ENCODE measurements at places on chromosomes 11 and 22.

DNA sequence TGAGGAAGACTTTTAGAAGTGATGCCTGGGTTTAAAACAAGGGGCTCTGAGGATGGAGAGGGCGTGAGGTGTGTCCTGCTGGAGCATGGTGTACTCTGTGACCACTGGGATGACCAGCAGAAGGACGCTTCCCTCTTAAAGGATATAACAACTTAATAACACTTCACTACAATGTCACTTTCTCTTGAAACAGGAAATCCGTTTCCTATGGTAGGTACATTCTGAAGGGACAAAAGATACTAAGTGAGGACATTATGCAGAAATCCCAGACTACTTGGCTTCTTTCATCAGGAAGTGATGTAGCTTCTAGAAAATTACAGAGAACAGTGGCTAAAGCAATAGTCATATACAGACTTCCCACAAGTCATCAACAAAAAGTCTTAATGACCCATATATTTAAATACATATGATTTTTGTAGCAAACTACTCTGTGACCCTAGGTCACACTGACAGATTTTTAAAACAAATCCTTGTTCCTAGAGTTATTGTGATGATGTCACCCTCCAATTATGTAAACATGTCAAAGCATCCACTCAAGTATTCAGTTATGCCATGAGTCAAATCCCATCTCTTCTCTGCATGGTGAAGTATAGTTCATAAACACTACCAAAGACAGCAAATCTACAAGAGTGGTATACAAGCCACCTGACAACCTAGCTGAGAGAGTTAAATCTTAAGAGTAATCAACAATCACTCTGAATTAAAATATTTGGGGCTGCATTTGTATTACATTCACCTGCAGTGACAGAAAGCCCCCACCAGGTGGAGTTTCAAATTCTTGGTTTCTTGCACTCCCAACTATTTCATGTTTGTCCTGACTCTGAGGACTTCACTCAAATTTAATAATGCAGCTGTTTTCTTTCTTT, 32.8 kb downstream of the PITPNB start:
- DNase-seq = no peak

DNA sequence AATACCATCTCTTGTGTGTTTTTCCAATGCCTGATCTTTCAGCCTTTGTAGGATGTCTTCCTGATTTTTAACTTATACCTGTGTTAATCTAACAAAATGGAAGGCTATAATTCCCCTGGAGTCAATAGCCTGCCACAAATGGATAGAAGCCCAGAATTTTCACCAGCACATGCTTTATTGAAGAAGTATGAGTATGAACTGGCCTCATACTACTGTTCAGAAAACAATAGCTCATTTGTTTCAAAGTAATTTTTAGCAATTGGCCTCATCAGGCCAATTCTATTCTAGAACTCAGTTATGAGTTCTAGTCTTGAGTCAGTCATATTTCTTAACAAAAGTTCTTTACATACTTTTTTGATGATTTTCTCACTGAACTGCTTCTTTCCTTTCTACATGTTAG, 40.6 kb upstream of the SLC37A2 start:
- no peak for DNase-seq

GRCh38 chr11:107999759-108000455, 8.8 kb upstream of the CUL5 start:
- no peak for DNase-seq

- no peak for DNase-seq
Observed at GRCh38 chr11:102986815-102987214, 31.3 kb upstream of the MMP13 start.

GRCh38 chr11:90204832-90205646, 17.8 kb downstream of the CHORDC1 start:
- no peak for DNase-seq

- DNase-seq = no peak
Observed at GRCh38 chr11:115493905-115494304, 10.3 kb downstream of the CADM1 start.

DNA sequence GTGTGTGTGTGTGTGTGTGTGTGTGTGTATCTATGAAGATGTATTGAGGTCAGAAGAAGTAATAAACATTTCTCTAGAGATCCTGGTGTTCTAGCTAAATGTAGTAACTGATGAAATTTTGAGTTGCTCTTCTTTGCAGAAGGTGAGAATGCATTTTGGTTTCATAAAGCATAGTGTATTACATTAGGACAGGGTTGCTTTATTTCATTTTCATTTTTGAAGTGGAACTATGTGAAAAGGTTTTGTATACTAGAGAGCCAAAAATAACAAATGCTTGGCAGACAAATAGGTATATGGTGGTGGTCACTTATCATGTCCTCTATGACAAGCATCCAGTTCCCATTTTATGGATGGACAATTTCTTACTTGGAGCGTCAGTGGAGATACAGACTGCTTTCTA, 99.0 kb downstream of the CASP12 start:
- no peak for DNase-seq

GRCh38 chr11:93605642-93606041, 55.8 kb upstream of the CEP295 start:
- no peak for DNase-seq

DNA sequence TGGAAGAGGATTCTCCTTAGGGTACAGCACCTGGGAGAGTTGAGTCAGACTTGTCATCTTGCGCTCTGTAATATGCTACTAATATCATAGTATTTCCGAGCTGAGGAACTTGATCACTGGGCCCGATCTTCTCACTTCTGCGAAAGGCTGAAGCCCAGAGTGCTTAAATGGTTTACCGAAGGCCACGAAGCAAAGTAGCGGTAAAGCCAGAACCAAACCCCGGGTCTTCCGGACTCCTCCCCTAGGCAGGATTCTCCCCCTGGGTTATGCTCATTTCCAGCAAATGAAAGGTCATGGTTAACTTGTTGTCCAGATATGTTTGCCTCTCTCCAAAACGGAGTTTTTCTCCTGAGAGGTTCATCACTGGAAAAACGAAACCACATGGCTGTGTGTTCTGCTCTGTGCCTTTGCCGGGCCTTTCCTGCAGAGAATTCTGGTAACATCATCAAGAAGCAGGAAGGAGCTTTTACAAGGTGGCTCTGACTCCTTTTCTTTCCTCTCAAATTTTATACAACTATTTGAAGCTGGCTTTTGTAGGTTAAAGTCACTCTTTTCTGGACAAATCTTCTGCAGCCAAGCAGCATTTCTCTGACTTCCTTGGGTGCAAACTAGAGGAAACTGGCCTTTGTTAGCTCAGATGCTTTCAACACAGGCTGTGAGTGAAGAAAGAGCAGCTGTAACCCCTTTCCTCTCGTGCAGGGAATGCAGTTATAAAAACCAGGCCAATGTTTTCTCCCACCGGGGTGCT, 35.5 kb downstream of the UBASH3B start:
- DNase-seq = no peak

DNA sequence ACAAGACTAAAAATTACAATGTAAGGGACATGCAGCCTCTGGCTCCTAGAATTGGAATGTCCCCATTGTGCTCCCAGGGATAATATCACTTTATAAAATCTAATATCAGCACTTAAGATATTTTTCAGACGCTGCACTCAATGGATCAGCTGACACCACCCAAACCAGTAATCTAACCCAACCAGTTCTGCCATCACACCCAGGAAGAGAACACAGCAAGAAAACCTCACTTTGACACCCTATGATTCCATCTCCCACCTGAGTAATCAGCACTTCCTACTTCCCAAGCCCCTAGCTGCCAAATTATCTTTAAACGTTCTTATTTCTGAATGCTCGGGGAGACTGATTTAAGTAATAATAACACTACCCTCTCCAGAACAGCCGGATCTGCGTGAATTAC, 2.6 kb downstream of the CASP4 start:
- DNase-seq = no peak

GRCh38 chr22:38424525-38425080, 30.4 kb downstream of the KCNJ4 start:
- DNase-seq = no peak

GRCh38 chr11:130603335-130603906, 155.0 kb downstream of the ADAMTS15 start:
- no peak for DNase-seq

DNA sequence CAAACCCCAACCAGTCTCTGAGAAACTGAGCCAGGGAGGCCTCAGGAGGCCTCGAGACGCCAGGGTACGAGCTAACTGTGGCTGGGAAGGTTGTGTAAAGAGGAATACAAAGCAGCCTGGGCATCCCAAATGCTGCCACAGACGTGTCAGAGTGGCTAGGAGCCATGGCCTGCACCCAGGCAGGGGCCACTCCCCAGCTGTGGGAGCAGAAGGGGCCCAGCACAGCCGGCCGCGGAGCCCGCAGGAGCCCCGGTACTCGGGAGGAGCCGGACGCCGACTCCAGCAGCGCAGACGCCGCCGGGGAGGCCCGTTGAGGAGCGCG, 349.8 kb upstream of the B3GAT1 start:
- no peak for DNase-seq

- no peak for DNase-seq
Observed at GRCh38 chr11:112971195-112971594, 10.0 kb downstream of the NCAM1 start.

GRCh38 chr11:128244871-128245270, 342.5 kb downstream of the ETS1 start:
- DNase-seq = no peak

- DNase-seq = no peak
Observed at GRCh38 chr22:20221421-20222340, 46.4 kb downstream of the RTN4R start.

GRCh38 chr22:36936362-36937116, 23.1 kb downstream of the CSF2RB start:
- no peak for DNase-seq

- no peak for DNase-seq
Observed at GRCh38 chr11:94873916-94874540, 99.3 kb downstream of the CWC15 start.

DNA sequence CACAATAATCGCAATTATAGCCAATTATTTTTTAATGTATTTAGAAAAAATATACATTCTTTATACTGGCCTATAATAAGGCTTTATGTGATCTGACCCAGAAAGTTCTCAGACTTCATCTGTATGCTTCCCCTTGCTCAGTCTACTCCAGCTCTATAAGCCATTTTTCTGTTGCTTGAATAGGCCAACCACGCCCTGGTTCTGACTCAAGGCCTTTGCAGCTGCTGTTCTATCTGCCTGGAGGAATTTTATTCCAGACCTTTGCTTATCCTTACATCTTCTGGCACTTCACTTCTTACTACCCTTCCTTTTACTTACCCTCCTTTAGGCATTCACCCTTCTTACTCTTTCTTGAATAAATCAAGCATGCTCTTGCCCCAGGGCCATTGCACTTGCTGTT, 54.9 kb upstream of the PDE3B start:
- DNase-seq = no peak

DNA sequence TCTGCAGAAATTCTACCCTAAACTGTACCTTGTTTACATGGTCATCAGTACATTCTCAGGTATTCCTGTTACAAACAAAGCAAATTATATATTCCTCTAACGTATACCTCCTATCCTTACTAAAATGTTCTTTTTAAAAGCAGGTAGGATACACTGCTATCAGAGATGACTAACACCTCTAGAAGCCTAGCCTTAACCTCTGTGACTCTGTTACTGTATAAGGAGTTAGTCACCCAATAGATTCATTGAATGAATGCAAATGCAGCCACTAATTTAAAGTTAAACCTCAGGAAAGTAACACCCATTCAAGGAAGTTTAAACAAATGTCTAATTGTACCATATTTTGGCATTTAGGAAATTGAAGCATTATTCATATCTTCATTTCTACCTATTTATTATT, 82.2 kb downstream of the FCHSD2 start:
- no peak for DNase-seq

GRCh38 chr22:36326178-36327161, 61.3 kb downstream of the MYH9 start:
- no peak for DNase-seq

GRCh38 chr11:119589001-119589400, 140.0 kb downstream of the NECTIN1 start:
- DNase-seq = no peak

- DNase-seq = no peak
Observed at GRCh38 chr11:6360183-6360582, 30.1 kb upstream of the SMPD1 start.

- no peak for DNase-seq
Observed at GRCh38 chr11:131446590-131447275, 76.3 kb downstream of the NTM start.

GRCh38 chr11:118136801-118137200, 15.8 kb downstream of the SCN4B start:
- DNase-seq = no peak

DNA sequence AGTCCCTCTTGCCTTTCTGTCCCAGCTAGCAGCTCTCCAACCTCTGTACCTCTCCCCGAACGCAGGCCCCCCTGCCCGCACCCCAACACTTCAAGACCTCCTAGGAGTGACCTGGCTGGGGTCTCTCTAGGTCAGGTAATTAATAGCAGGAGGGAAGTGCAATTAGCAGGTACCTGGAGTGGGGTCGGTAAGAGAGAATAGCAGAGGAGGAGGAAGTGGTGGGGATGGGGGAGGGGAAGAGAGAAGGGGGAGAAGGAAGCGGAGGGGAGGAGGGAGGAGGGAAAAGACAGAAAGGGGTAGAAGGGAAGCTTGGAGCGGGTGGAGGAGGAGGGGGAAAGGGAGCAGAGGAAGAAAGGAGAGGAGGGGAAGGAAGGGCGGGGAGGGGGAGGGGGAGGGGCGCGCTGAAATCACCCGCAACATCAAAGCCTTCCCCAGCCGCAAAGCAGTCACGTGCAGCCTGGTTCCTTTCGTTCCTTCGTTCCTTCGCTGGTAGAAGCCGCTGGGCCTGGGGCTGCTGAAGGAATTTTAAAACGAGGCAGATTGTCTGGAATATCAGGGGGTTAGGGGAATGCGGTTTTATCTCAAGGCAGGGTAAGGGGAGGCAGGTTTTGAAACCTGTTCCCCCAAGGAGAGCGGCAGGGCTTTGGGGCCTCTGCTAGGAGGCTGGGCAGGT, 29.3 kb upstream of the TCF20 start:
- peak; percentile 22 for DNase-seq

GRCh38 chr22:38175206-38176118, 6.2 kb downstream of the PLA2G6 start:
- no peak for DNase-seq

GRCh38 chr11:1779034-1779805, 15.5 kb upstream of the CTSD start:
- no peak for DNase-seq

DNA sequence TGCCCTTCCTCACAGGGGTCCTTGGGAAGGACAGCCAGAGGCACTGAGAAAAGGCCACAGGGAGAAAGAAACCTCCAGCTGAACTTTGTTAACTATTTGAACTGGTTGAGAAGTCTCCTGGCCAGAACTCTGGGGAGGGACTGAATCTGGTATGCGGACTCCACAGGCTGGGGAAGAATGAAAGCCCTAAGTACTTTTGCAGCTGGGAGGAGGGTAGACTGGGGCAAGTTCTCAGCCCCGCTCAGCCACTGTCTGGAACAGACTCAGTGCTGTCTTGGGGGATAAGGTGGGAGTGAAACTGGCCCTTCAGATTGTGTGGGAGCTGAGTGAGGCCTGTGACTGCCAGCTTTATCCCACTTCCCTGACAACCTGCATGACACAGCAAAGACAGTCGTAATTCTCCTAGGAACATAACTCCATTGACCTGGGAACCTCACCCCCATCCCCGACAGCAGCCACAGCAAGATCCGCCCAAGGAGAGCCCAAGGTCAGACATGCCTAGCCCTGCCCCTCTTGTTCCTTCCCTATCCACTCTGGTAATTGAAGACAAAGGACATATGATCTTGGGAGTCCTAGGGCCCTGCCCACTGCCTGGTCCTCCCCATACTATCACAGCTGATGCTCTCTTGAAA, 475.1 kb upstream of the CNTN5 start:
- DNase-seq = no peak
